ENCODE measurements at places on chromosomes 12 and 14. TPM values are rescaled to one million over a fixed set of nuclear protein-coding genes. Genes with fewer than 3 reads are reported as not detected.

GRCh38 chr14:94405486-94405885 is 17.1 kb upstream of the SERPINA1 start:
- no peak for DNase-seq

- DNase-seq: no peak
Measured at GRCh38 chr14:94623422-94623809, 11.2 kb downstream of the SERPINA3 start.

DNA sequence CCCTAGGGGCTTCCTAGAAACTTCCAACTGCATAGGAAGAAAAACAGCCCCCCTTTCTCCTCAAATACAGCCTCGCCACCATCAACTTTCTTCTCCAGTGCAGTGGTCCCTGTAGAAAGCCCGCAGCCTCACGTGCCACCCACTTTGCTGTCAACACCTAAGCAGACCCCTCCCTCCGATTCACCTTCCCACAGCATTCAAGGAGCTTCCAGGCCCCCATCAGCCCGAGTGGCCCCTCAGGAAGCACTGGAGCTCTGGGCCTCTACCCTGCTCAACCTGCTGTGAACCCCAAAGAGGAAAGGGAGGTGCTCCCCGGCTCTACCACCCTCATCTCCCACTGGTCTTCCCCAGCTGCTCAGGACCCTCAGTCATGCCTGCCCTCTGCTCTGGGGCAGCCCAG is 55.0 kb downstream of the RNF34 start:
- no peak for DNase-seq

- DNase-seq: no peak
Measured at GRCh38 chr12:2652401-2653081, 142.2 kb upstream of the FKBP4 start.

DNA sequence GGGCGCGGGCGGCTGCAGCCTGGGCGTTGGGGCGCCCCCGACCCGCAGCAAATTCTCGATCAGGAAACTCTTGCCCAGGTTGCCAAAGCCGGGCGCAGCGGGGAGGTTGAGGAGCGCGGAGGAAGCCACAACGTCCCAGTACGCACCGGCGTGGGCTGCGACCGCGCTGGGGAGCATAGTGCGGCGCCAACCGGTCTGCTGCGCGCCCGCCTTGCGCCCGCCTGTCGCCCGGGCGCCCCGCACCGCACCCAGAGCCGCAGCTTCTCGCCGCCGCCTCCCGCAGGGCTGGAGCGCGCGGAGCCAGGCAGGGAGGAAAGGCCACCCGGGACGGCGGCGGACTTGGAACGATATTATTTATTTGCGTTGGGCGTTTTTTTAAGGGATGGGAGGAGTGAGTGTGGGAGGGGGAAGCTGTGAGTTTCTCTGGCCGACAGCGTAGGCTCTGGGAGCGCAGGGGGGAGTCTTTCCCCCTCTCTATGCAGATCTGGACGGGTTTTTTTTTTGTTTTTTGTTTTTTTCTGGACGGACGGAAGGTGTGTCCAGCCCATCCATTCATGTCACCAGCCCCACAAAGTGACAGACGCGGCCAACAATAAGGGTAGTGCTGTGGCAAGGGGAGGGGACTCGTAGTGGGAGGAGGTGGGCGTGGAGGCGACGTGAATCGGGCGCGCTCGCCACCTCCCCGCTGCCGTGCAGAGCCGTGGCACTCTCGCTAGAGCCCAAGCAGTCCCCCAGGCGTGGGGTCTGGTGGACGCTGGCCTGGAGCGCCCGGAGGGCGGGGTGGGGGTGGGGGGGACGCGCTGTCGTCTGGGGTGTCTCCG is at the start of gene DBX2:
Gene DBX2 (minus strand): TSS at position 349 of the 821 bp plus-strand sequence. CDS start 172 bp downstream, at position 177.
- DNase-seq: peak; percentile 24

DNA sequence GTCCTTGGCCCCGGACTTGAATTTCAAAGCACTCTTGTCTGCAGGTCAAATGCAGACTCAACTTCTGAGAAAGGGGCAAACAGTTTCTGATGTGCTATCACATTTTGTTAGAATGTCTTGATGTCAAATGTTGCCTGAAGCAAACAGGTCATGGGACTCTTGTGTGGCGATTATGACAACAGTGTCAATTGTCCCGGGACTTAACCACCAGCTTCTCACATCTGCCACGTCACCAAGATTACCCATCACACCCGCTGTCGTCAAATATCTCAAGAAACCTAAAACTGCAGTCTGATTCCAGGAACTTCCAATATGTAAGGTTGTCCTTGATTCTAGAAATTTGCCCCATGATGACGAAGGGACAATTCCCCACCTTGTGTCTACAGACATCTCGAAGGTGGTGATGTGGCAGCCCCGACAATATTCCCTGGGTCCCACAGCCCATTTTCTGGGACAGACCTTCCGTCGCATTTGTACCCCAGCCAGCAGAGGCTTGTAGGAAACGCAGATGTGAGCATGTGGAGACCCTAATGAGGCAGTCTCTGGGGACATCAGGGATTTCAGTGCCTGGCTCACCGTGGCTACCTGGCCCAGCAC is 21.3 kb downstream of the LRTM2 start:
- DNase-seq: no peak

- DNase-seq: no peak
Measured at GRCh38 chr14:48323665-48324064, 648.3 kb upstream of the MDGA2 start.

MGAT4C gene
- not detected for total RNA-seq

GPR84 gene
- not detected for total RNA-seq

CACNA1C gene
- total RNA-seq: 17.0 TPM

ZNF219 gene
- total RNA-seq: 3.2 TPM

RNASE7 gene
- not detected for total RNA-seq

SLC6A13 gene
- total RNA-seq: not detected

SELPLG gene
- 2.1 TPM for total RNA-seq

CIDEB gene
- not detected for total RNA-seq

Data from SJSA1 (cell line).